ENCODE measurements at places on chromosomes 12 and 14.

DNA sequence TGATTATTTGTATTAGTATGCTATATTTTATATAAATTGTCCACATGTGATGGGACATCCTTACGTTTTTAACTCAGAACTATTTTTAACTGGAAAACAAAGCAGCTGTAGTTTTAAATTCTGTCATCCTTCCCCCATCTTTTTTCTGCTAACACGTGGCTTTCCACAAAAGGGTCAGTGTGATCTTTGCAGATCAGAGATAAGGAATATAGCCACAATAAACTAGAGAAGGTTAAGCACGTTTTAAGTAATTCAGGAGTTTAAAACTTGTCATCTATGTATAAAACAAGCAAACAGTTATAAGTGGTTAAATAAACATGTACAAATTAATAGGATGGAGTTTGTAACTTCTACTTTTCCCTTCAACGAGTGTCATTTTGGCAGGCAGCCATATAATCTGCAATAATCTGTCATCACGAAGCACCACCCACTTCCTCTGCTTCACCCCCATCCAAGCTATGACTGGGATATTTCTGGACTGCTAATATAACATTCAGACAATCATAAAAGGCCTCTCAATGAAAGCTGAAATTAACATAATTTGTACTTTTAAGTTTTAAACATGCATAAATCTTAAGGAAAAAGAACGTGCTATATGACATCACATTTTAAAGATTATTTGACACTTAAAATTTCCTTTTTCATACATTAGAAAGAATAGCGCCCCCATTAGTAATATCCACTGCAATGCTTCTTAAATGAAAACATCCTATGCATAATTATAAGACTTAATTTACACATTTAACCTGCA, 15.3 kb downstream of the TAOK3 start:
- no peak for DNase-seq

- DNase-seq: no peak
Observed at GRCh38 chr14:64737391-64738280, 33.4 kb downstream of the PLEKHG3 start.

DNA sequence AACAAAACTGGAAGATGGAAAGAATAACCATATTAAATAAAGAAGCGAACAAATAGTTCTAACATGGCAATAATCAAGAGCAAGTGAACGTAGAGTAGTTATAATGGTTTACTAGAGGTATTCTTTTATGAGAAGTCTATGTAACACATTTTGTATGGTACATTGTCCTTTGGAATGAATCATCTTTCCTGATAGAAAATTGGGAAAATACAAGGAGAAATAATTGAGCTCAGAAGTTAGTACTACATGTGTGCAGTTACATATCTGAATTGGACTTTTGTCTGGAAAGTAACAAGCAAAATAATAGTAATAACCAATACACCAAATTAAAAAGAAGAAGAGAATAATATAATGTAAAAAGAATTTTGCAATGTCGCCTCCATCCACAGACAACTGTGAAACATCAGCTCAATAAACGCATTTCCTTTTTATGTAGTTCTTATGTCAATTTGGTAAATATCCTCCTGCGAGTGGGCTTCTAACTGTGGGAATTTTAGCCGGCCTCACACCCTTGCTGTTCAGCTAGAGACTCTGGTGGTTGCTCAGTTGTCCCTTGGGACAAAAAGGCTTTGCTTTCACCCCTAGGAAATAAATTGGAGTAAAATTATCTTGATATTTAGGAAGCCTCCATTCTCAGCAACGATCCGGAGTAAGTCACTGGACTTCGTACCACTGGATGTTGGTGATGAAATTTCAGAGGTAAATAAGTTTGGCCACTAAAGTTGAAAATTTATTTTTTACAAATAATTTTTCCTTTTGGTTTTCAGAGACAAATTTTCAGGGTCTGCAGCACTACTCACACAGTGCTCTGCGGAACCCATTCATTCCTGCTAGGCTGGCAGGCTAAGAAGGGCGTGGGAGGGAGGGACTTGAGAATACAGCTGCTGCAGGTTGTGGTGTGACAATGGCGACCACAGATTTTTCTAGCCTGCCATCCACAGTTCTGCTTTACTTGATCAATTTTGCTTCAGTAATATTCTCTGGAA, 1.1 kb upstream of the TUBA1A start:
- DNase-seq: no peak

DNA sequence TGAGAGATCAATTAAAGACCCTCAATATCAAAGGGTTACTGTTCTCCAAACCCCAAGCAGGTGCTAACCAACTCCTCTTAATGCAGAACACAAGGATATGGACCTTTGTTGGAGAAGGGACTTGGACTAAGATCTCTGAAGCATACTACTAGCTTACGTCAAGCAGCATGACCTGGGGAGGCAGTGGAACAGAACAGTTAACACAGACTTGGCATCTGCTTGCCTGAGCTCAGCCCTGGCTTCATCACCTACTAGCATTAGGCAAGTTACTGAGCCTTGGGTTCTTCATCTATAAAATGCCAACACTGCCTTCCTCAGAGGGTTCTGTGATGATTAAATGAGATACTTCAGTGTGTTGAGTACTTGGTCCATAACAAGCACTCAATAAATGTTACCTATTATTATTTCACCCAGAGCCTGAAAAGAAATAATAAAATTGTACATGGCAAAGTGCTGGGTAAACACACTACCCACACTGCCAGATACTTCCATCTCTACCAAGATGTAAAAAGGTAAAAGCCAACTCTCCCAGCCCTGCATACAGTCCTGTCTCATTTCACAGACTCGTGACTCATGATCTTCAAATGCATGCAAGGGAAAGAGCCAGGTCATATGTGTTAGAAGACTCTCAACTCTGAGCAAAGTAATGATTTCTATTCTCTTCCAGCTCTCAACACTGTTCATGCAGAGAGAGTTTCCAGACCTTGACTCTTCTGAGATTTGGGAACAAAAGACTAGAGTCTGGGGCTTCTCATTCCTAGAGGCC, 39.7 kb downstream of the FMNL3 start:
- no peak for DNase-seq

DNA sequence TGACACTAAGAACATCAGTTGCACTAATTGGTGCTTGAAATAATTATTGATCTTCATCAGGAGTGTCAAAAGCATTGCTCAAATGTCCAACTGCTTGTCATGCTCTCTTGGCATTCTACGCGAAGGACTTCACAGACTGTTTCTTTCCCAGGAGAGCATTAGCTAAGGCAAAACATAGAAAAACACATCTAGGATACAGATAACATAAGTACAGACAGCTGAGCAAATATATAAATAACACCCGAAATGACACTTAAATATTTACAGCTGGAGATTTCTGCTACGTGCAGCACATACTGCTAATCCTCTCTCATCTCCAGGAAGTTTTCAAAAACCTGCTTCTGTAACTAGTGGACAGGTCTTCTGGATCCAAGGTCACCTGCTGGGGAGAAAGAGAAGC, 120.0 kb upstream of the PRMT8 start:
- no peak for DNase-seq

GRCh38 chr12:127398016-127398710, 868.8 kb upstream of the TMEM132C start:
- no peak for DNase-seq

- DNase-seq: no peak
Observed at GRCh38 chr12:99983456-99984258, 1.1 kb downstream of the ANKS1B start.

- no peak for DNase-seq
Observed at GRCh38 chr12:111410431-111411184, 4.9 kb downstream of the SH2B3 start.

DNA sequence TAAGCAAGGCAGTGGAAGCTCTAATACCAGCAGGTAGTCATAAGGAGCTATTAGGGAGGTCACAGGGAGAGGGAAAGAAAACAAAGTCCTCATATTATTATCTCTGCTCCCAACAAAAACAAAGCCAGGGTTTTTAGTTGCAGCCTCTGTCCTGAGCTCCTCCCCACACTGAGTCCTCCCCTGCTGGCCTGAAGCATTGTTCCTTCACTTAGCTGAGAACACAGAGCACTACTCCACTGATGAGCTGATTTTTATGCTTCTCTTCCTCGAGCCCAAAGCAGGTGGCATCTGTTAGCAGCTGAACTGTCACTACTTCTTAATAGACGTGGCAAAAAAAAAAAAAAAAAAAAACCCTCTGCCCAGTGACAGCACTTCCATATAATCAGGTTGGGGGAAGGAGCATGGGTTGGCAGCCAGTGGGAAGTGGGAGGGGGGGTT, 10.5 kb upstream of the STAC3 start:
- no peak for DNase-seq

GRCh38 chr14:95323917-95324316, 4.2 kb upstream of the CLMN start:
- DNase-seq: no peak

- no peak for DNase-seq
Observed at GRCh38 chr14:74664717-74665116, 48.2 kb downstream of the AREL1 start.

- no peak for DNase-seq
Observed at GRCh38 chr14:58687232-58687795, 49.6 kb downstream of the DACT1 start.

GRCh38 chr12:62308201-62308600, 48.0 kb downstream of the USP15 start:
- DNase-seq: no peak

DNA sequence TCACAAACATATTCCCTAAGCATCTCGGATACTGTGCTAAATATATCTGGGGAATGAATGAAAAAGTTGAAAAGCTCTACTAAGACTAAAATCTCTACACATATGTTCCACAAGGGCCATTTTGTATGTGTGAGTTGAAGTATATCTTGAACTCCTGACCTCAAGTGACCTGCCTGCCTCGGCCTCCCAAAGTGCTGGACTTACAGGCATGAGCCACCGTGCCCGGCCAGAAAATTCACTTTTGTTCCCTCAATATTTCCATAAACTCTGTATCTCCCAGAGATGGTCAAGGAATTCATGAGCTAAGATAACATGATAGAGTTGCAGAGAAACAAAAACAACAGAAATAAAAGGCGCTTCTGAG, 1.5 kb upstream of the TUBA1C start:
- no peak for DNase-seq

- no peak for DNase-seq
Observed at GRCh38 chr12:78210894-78211302, 380.2 kb downstream of the NAV3 start.

GRCh38 chr14:28756884-28757570, 9.6 kb upstream of the FOXG1 start:
- no peak for DNase-seq

DNA sequence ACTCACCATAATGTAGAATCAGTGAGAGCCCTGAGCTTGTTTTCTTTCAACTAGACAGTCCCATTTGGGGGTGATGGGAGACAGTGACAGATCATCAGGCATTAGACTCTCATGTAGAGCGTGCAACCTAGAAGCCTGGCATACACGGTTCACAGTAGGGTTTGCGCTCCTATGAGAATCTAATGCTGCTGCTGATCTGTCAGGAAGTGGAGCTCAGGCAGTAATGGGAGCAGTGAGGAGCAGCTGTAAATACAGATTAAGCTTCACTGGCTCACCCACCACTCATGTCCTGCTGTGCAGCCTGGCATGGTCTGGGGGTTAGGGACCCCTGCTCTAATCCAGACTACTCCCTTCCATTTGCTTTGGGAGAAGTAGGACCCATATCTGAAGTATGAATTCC, 55.6 kb downstream of the FNTB start:
- DNase-seq: no peak

GRCh38 chr12:85659754-85660530, 176.3 kb downstream of the RASSF9 start:
- DNase-seq: no peak

GRCh38 chr14:100754020-100754419, 27.3 kb downstream of the DLK1 start:
- DNase-seq: no peak

- DNase-seq: no peak
Observed at GRCh38 chr12:17588968-17589367, 501.0 kb downstream of the RERGL start.

- DNase-seq: no peak
Observed at GRCh38 chr12:47901063-47901717, 3.6 kb downstream of the VDR start.
